ENCODE measurements at places on chromosomes 2 and 18.

GRCh38 chr2:229342376-229342775 lies 71.3 kb upstream of the PID1 start:
- DNase-seq, result no peak

- DNase-seq, result no peak
Observed at GRCh38 chr2:221929259-221929658, 357.2 kb upstream of the EPHA4 start.

- DNase-seq, result no peak
Observed at GRCh38 chr18:35458271-35458670, 39.5 kb downstream of the INO80C start.

GRCh38 chr2:239710953-239711861 lies 310.4 kb upstream of the HDAC4 start:
- DNase-seq, result no peak

GRCh38 chr18:36931106-36931505 lies 102.2 kb downstream of the KIAA1328 start:
- no peak for DNase-seq

All from stimulated activated CD8-positive, alpha-beta memory T cell treated with anti-CD3 and anti-CD28 coated beads, Interleukin-12 subunit alpha, Interleukin-12 subunit beta, amount 100 ng/mL, for 4 hours (primary cell).